ENCODE measurements at places on chromosomes 16 and 17.

- DNase-seq, result no peak
Measured at GRCh38 chr17:3556916-3557767, 470 bp downstream of the TRPV3 start.

- no peak for DNase-seq
Measured at GRCh38 chr16:47949714-47950113, 206.1 kb downstream of the ABCC12 start.

- no peak for DNase-seq
Measured at GRCh38 chr16:27751676-27752075, 201.7 kb downstream of the KATNIP start.

GRCh38 chr17:43034894-43035293 is 9.9 kb downstream of the RND2 start:
- no peak for DNase-seq

DNA sequence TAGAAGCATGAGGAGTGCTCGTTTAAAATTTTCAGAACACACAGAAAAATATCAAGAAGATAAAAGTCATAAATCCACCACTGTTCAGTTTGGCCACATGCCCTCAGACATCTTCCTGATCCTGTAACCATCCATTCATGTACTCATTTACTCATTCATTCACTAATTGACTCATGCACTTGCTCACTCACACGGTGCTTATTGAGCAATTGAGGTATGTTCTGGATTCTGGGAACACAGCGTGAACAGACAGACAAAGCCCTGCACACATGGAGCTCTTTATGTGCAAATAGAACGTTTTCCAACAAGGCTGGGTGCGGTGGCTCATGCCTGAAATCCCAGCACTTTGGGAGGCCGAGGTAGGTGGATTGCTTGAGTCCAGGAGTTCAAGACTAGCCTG is 10.2 kb upstream of the NATD1 start:
- no peak for DNase-seq

- no peak for DNase-seq
Measured at GRCh38 chr16:56789360-56789759, 59.4 kb downstream of the NUP93 start.

- DNase-seq, result no peak
Measured at GRCh38 chr16:78906135-78906534, 694.4 kb downstream of the MAF start.

- no peak for DNase-seq
Measured at GRCh38 chr16:2436110-2436509, 6.9 kb downstream of the CCNF start.

DNA sequence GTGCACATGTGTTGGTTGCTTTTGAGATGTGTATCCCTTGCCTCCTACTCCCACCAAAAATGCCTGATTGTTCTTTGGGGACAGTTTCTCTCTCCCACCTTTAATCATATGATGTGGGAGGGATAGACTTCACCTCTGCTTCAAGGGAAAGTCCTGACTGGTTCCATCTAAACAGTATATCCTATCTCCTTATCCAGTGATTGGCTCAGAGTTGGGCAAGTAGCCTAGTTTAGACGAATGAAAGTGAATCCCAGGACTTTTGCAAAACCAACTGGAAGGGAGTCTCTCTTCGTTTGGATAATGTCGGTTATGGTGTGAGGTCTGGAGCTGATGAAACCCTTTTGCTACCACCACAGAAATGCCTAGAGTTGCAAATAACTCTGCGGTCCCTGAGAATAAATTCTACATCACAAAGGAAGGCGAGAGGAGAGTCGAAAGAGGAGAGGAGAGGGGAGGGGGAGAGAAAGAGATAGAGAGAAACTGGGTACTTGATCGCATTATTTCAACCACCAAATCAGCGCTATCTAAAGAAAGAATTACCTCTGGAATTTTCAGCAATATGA is 77.1 kb upstream of the SALL1 start:
- DNase-seq, result no peak

GRCh38 chr16:81310045-81310644 is 4.6 kb upstream of the GAN start:
- no peak for DNase-seq

DNA sequence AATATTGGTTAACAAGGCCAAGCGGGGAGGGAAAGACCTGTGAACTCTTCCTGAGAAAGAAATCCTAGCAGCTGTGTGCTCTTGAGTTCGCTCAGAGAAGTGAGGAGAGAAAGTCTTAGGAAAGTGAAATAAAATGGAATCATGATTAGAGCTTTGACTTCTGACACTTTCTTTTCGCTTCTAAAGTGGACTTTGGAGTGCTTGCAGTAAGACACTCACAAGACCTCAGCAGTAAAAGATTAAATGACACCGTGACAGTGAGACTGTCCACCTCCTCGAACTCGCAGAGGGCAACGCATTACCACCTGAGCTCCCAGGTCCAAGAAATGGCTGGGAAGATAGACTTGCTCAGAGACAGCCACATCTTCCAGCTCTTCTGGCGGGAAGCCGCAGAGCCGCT is 71.2 kb downstream of the RNF213 start:
- no peak for DNase-seq

GRCh38 chr16:22323173-22323958 is 26.2 kb downstream of the POLR3E start:
- no peak for DNase-seq

GRCh38 chr17:53032861-53033271 is 789.9 kb upstream of the KIF2B start:
- no peak for DNase-seq

- no peak for DNase-seq
Measured at GRCh38 chr17:49715717-49716279, 8.0 kb upstream of the SLC35B1 start.

GRCh38 chr16:87534030-87534653 is 41.3 kb upstream of the ZCCHC14 start:
- DNase-seq, result no peak

DNA sequence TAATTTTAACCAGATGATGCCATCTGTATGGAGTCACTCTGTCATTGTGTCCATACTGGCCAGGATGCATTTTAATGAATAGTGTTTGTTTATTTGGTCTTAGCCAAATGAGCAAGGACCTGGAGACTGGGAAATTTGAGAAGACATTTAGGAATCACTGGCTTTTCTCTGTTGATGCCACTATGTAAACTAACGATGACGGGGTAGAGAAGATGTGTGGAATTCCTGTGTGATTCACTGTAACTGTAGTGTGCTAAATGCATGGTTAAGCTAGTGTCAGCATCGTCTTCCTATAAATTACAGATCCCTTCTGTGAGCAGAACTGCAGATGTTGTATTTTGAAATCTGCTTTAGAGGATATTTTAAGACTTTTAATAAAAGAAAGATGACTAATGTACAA is 66.6 kb downstream of the NOS2 start:
- DNase-seq, result no peak

DNA sequence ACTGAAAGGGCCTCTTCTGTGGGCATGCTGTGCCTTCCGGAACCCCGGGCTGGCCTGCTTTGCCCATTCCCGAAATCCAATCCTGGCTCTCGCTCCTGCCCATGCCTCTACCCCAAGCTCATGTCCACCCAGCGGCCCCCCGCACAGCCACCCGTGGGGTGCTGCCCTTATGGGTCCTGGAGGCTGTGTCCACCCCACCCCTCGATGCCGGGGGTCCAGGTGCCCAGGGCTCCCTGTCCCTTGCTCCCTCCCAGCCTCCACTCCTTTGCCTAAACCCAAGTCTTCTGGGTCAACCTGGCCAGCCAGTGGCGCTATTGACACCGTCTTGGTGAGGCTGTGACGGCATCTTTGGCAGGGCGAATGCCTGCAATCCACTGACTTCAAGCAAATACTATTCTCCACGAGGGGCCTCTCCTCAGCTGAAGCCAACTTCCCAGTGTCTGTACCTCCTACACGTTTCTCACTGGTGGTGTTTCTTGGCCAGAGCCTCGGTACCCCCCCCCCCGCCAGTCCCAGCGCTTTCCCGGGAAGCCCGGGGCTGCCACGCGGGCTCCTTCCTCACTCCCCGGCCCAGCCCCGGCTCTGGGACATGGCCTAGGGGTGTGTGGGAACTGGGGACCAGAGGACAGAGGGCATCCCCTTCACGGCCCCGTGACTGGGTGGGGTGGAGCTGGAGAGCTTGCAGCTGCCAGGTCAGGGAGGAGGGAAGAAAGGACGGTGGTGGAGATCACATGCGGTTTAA is 12.2 kb upstream of the DUS1L start:
- DNase-seq, result no peak

- no peak for DNase-seq
Measured at GRCh38 chr16:4349332-4349731, 1.8 kb downstream of the PAM16 start.
